ENCODE measurements at places on chromosomes 2 and 18. TPM values are rescaled to one million over a fixed set of nuclear protein-coding genes. Genes with fewer than 3 reads are reported as not detected.

DNA sequence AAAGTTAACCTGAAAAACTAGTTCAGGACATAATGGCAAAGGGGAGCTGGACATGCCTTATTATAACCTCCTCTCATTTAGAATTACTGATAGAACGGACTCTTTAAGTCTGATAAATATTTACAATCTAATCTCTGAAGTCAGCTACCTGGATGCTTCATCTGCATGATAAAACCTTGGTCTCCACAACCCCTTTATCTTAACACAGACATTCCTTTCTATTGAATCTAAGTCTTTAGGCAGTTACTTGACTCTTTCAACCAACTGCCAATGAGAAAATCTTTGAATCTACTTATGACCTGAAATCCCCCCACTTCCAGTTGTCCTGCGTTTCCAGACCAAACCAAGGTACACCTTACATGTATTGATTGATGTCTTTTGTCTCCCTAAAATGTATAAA, 191.2 kb upstream of the LRRTM4 start:
- no peaks in the 10 kb centered on the region for H3K36me3 ChIP-seq
- H3K4me1 ChIP-seq: no peaks in the 10 kb centered on the region
- no peak for DNase-seq
- no peak overlapping the region for H3K4me3 ChIP-seq
- H3K27me3 ChIP-seq: no peaks in the 10 kb centered on the region

DNA sequence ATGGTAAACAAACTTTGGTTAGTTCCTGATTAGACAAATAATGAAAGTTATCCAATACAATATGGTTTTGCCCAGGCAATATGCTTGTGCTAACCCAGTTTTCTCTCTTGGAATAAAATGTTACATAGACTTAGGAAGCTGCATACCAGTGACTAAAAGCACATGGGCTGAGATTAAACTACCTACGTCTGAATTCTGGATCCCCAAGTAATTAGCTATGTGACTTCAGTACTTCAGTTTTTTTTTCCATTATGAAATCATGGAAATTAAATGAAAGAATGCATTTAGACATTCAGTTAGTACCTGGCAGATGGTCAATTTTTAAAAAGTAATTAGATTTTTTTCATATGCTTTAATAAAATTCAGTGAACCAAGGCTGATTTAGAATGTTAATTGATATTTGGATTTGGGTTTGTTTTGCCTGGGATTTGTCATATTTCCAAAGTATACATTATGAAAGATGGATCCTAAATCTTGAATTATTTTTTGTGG, 213.9 kb downstream of the PTH2R start:
- no peak overlapping the region for H3K4me3 ChIP-seq
- H3K27ac ChIP-seq: peak overlapping the region; percentile 46
- no peaks in the 10 kb centered on the region for H3K27me3 ChIP-seq
- H3K36me3 ChIP-seq: no peaks in the 10 kb centered on the region

GRCh38 chr2:67667054-67667908, 270.1 kb downstream of the ETAA1 start:
- H3K27me3 ChIP-seq: no peaks in the 10 kb centered on the region
- no peaks in the 10 kb centered on the region for H3K4me1 ChIP-seq
- DNase-seq: no peak
- H3K36me3 ChIP-seq: no peaks in the 10 kb centered on the region
- H3K27ac ChIP-seq: no peak overlapping the region
- no peak overlapping the region for H3K4me3 ChIP-seq

DNA sequence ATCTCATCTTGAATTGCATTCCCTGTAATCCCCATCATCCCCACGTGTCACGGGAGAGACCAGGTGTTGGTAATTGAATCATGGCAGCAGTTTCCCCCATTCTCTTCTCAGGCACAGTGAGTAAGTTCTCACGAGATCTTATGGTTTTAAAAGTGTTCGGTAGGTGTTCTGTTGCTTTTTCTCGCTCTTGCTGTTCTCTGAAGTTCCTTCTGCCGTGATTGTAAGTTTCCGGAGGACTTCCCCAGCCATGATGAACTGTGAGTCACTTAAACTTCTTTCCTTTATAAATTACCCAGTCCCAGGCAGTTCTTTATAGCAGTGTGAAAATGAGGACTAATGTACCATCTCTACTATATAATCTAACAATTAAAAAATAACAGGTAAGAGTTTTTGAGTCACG, 409.9 kb upstream of the NRXN1 start:
- no peak for DNase-seq
- no peaks in the 10 kb centered on the region for H3K36me3 ChIP-seq
- H3K4me1 ChIP-seq: no peaks in the 10 kb centered on the region

DNA sequence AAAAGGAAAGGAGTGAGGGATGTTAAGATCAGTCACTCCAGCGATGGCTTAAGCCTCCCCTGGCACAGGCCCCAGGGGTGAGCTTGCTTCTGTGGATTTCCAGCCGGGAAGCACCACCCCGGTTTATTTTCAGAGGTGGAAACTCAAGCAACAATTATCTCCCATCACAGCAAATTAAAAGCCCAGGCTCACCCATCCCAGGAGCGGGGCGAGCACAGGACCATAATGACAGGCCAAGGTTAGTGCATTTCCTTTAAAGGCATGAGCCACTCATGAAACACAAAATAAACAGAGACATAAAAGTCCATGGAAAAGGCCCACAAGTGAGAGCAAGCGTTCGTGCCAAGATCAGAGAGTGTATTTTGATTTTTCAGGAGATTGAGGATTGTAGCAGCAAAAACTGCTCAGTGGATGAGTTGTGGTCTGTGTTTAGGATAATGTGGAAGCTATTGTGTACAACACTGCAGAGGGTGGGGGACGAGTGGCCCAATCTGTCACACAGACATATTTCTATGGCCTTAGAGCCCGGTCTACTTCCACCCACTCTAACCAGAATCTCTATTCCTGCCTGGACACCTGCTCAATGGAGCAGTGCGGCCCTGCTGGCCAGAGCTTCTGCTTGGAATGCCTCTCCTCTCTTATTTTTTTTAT, 111.4 kb upstream of the CDC42EP3 start:
- no peaks in the 10 kb centered on the region for H3K27me3 ChIP-seq
- H3K27ac ChIP-seq: no peak overlapping the region
- no peak for DNase-seq
- H3K4me1 ChIP-seq: no peaks in the 10 kb centered on the region
- no peaks in the 10 kb centered on the region for H3K36me3 ChIP-seq

- no peaks in the 10 kb centered on the region for H3K36me3 ChIP-seq
- no peaks in the 10 kb centered on the region for H3K27me3 ChIP-seq
- H3K27ac ChIP-seq: no peak overlapping the region
- H3K4me1 ChIP-seq: no peaks in the 10 kb centered on the region
- H3K4me3 ChIP-seq: no peak overlapping the region
- DNase-seq: peak; percentile 61
Measured at GRCh38 chr18:3869848-3870247, 419.9 kb downstream of the TGIF1 start.

GRCh38 chr2:28689771-28690170, 61.9 kb upstream of the PPP1CB start:
- no peaks in the 10 kb centered on the region for H3K27me3 ChIP-seq
- no peaks in the 10 kb centered on the region for H3K4me1 ChIP-seq
- no peak for DNase-seq
- no peak overlapping the region for H3K4me3 ChIP-seq

DNA sequence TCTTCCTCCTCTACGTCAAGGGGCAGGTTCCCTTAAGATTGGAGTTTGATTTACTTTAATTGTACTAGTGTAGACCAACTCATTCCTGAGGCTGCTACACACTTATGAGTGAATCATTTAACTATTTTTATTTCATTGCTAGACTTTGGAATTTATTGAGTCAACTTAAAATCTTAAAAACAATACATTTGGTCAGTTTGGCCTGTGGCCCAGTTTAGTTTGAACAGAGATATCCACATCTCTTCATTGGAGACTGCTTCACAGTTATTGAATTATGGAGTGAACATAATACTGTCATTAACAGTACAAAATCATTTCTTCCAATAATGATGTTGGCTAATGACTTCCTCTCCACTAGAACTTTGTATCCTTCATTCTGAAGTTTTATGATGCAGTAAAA, 34.5 kb upstream of the STPG4 start:
- H3K4me3 ChIP-seq: no peak overlapping the region
- no peaks in the 10 kb centered on the region for H3K27me3 ChIP-seq
- no peak overlapping the region for H3K27ac ChIP-seq
- peaks cover 18% of the 10 kb centered on the region for H3K4me1 ChIP-seq
- DNase-seq: no peak
- no peaks in the 10 kb centered on the region for H3K36me3 ChIP-seq

Gene MCEE
- total RNA-seq: 19.1 TPM

GRCh38 chr2:16684676-16685339, 19.2 kb upstream of the CYRIA start:
- no peaks in the 10 kb centered on the region for H3K4me1 ChIP-seq
- DNase-seq: no peak
- H3K36me3 ChIP-seq: no peaks in the 10 kb centered on the region
- no peak overlapping the region for H3K27ac ChIP-seq
- no peak overlapping the region for H3K4me3 ChIP-seq

DNA sequence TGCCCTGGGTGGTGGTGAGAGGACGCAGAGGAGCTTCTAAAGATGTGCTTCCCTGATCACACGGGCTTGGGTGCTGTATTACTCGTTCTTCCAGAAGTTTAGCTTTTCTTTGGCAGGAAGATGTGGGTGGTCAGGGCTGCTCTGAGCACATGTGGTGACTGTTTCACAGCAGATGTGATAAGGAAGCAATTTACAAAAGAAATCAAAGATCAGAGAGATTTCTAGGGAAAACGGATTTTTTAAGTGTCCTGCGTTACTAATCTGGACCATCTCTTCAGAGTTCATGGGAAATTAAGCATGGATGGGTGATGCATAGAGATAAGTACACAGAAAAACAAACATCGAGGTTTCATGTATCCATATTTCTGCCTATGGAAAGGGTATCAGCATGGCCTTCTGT, 99.4 kb downstream of the WDSUB1 start:
- no peak overlapping the region for H3K27ac ChIP-seq
- peaks cover 37% of the 10 kb centered on the region for H3K27me3 ChIP-seq
- no peaks in the 10 kb centered on the region for H3K36me3 ChIP-seq
- no peak for DNase-seq
- no peaks in the 10 kb centered on the region for H3K4me1 ChIP-seq
- H3K4me3 ChIP-seq: no peak overlapping the region

- no peaks in the 10 kb centered on the region for H3K4me1 ChIP-seq
- H3K27ac ChIP-seq: no peak overlapping the region
- no peaks in the 10 kb centered on the region for H3K27me3 ChIP-seq
- no peak for DNase-seq
Measured at GRCh38 chr18:21064347-21064746, 47.3 kb downstream of the ROCK1 start.

GRCh38 chr2:71699428-71699827, 246.1 kb downstream of the DYSF start:
- no peaks in the 10 kb centered on the region for H3K36me3 ChIP-seq
- no peak for DNase-seq
- no peak overlapping the region for H3K27ac ChIP-seq
- no peak overlapping the region for H3K4me3 ChIP-seq
- H3K4me1 ChIP-seq: no peaks in the 10 kb centered on the region
- peaks cover 65% of the 10 kb centered on the region for H3K27me3 ChIP-seq

Gene MAP2
- 0.13 TPM for total RNA-seq

- no peaks in the 10 kb centered on the region for H3K4me1 ChIP-seq
- DNase-seq: no peak
- H3K4me3 ChIP-seq: no peak overlapping the region
- H3K36me3 ChIP-seq: no peaks in the 10 kb centered on the region
Measured at GRCh38 chr2:181457741-181458425, 697 bp downstream of the ITGA4 start.

- no peak overlapping the region for H3K4me3 ChIP-seq
- peaks cover 28% of the 10 kb centered on the region for H3K27me3 ChIP-seq
- no peaks in the 10 kb centered on the region for H3K4me1 ChIP-seq
Measured at GRCh38 chr2:104660991-104661390, 192.9 kb upstream of the POU3F3 start.

GRCh38 chr2:49973436-49973835, 819.1 kb upstream of the FSHR start:
- H3K36me3 ChIP-seq: no peaks in the 10 kb centered on the region
- no peaks in the 10 kb centered on the region for H3K4me1 ChIP-seq
- no peak overlapping the region for H3K4me3 ChIP-seq

Gene ANKRD53
- total RNA-seq: 0.18 TPM

Gene ZRANB3
- total RNA-seq: 14.7 TPM

Gene ABCG5
- not detected for total RNA-seq

- H3K27me3 ChIP-seq: no peaks in the 10 kb centered on the region
- H3K4me3 ChIP-seq: no peak overlapping the region
- H3K36me3 ChIP-seq: no peaks in the 10 kb centered on the region
- H3K4me1 ChIP-seq: no peaks in the 10 kb centered on the region
- no peak for DNase-seq
- no peak overlapping the region for H3K27ac ChIP-seq
Measured at GRCh38 chr2:140998017-140998416, 1132.8 kb downstream of the LRP1B start.

DNA sequence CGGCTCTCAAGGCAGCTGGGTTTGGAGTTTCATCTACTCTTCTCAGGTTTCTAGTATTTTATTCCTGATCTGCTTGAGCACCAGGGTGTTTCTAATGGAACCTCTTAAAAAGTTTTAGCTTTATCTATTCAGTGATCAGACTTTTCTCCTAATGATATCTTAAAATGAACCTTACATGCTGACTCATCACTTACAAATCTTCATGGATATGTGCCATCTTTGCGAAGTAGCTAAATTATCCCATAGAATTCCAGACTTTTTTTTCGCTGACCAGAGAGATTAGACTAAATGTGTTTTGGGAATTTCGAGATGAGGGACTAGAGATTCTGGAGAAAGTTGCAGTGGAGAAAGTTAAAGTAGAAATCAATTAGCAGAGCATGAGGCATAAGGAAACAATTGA, 401.0 kb downstream of the GRB14 start:
- DNase-seq: no peak
- H3K4me1 ChIP-seq: no peaks in the 10 kb centered on the region
- H3K27ac ChIP-seq: no peak overlapping the region
- H3K36me3 ChIP-seq: no peaks in the 10 kb centered on the region
- no peak overlapping the region for H3K4me3 ChIP-seq

Gene DOK6
- not detected for total RNA-seq

All from K562 (cell line).